ENCODE measurements at places on chromosomes 5 and 9.

- DNase-seq: no peak
Observed at GRCh38 chr9:83560169-83560826, 22.1 kb upstream of the FRMD3 start.

DNA sequence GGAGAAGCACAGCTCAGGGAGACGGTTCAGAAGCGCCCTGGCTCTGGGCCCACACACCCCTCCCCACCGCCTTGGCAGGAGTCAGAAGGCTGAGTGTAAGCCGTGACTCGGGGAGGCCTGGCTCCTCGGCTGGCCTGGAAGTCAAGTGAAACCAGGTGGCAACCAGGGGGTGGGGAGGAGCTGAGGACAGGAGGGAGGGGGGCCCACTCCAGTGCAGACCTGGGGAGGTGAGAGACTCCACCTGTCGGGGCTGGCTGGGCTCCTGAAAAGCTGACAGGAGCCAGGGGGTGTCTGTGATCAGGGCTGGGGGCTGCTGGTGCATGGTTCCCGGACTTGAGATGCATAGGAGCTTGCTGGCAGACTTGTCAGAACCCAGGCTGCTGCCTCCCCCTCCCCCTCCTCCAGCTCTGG is 150.2 kb upstream of the PHYKPL start:
- no peak for DNase-seq

- DNase-seq: no peak
Observed at GRCh38 chr5:100188778-100189177, 346.4 kb upstream of the FAM174A start.

DNA sequence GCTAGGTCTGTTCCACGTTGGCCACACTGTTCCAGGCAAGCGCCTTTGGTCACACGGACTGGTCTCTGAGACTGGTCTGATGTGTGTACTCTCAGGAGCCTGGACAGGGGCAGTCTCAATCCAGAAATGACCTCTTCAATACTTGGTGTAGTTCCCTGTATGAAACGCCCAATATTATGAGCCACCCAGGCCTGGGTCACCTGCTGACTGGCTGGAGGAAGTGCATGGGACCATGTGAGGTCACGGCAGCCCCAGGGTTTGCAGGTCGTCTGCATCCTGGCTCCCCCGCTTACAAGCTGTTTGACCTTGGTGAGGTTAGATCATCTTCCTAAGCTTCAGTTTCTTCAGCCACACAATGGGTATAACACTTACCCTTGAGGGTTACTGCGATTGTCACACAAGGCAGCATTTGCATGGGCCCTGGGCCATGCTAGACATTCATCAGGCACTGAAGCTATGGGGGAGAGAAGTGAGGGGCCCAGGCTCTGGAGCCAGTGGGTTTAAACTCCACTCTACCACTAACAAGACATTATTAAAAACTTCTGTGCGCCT is 5.2 kb upstream of the GRHPR start:
- no peak for DNase-seq

DNA sequence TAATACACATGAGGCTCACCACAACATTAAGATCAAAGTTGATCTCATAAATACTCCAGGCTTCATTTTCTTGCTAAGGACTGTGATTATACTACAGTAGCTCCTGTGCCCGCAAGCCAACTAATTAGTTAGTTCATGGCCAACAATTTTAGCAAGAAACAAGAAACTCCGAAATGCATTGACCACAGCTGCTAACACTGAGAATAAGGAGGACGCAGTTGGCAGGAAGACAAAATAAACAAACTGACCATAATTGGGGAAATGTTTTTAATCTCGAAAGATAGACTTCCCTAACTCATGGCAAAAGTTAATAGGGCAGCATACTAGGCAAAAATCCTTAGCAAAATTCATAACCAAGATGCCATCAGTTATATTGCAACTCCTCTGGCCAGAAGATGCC is 115.5 kb upstream of the SPEF2 start:
- DNase-seq: no peak

DNA sequence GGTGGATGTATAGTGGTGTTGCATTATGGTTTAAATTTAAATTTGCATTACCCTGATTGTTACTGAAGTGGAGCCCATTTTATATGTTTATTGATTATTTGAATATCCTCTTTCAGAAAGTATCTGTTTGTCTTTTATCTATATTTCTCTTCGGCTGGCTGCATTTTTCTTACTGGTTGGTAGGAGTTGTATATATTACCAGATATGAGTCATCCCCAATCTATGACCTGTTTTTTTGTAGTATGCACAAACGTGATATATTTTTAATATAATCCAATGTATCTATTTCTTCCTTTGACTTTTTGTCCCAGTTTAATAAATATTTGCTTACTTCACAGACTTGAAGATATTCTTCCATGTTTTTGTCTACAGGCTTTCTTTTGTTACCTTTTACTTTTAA is 29.3 kb upstream of the CAMK4 start:
- DNase-seq: no peak
